ENCODE measurements at places on chromosomes 3 and 15.

DNA sequence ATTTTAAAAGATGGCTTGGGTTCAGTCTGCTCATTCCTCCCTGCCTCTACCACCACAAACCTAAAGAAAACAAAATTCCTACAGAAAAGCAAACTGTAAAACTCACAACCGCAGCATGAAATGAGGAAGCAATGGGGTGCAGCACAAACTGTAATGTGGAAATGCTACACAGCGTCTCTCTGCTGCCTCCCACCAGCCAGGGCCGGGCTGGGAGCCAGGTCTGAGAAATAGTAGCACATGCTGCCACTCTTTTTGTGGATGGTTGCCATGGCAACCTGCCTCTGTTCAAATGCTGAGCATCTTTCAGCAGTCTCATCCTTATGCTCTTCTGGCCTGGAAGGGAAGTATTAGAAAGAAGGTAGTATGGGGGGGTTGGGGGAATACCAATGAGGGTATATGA, 55.4 kb downstream of the EOMES start:
- DNase-seq = peak; percentile 53

DNA sequence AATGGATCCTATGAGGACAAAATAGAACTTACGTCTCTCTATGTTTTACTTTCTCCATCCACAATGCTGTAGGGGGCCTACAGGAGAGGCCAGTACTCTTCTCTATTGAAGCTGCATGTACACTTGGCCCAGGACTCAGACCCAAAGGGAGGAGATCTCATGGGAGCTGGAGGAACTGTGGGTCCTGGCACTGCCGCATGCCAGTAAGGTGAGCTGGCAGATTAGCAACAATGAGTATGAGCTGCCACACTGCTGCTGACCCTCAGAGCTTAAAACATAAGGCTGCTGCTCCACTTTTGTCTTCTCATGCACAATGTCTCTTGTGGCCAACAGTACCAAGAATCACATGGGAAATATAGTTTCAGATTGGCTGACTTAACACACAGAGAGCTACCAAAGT, 57.8 kb upstream of the TBC1D5 start:
- DNase-seq = no peak

DNA sequence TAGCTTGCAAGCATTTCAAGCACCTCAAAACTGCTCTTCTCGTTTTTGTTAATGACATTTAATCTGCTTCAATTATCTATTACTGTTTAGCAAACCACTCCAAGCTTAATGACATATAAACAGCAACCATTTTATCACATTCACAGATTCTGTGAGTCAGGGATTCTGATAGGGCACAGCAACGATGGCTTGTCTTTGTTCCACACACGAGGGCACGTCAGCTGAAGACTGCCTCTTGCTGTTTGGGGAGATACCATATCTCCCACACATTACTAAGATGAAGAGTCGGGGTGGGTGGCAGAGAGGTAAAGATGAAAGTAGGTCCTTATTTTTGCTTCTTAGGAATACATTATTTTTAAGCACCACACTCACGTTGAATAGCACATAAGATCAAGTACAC, 19.3 kb downstream of the CPOX start:
- no peak for DNase-seq

DNA sequence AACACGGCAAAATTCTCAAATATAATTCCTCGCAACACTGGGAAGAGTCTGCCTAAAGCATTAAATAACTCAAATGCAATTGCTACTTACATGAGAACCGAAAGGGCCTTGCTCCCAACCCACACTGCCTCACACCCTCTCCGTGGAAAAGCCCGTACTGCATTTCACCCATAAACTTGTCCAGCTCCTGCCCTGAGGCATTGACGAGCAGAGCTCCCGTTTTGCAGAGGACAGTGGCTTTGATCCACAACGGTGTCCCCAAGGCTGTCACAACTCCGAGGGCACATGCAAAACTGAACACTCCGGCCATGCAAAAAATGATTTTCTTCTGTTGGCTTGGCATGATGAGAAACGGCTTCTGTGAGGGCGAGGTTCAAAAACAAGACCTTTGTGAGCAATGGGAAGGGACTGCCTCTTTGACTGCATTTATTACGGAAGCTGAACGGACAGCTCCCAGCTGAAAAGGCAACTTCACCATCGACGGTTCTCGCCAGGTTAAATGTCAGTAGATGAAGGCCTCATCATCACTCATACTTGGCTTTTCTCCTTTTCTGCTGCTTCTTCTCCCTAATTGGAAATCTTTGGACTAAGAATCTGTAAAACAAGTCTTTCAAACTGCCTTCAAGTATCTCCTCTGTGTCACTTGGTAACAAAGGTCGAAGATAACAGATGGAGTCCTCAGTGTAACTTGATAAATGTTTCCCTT, at the start of gene CLRN1:
CLRN1 (minus strand) TSS at position 362 of the 706 bp plus-strand sequence; CDS start at position 343, 19 bp downstream.
- DNase-seq = no peak

DNA sequence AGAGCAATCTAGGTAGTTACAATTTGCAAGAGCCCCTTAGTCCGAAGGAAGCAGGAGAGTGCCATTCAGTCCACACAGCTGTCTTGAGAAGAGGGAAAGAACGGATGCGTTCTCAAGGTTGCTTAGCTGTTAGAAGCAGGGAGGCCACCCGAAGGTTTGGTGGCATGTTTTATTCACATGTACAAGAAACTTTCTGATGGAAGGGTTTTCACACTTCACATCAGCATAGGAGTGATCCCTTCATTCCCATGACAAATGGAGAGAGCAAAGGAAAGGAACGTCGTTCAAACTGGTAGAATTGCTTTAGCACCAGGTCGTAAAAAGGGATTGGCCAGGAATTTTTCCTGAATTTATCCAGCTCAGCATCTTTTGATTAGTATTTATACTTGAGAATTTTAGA, 53.5 kb downstream of the TRIM71 start:
- no peak for DNase-seq

GRCh38 chr3:146035366-146035765, 125.6 kb downstream of the PLOD2 start:
- DNase-seq = no peak

DNA sequence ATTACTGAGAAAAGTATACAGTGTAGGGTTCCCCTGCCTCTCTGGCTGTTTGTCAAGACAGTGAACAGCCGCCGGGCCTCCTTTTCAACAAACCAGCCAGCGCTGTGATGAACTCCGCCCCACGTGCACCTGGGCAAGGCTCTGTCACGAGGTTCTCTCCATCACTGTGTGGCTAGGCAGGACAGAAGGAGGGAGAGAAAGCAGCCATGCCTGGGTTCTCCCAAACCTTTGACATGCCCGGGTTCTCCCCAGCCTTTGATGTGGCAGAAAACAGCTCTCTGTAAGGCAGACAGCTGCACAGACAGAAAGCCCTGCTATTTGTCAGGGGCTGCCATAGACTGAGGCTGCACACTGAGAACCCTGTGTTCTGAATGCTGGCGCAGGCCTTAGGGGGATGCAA, 101.4 kb upstream of the TRPM1 start:
- no peak for DNase-seq

DNA sequence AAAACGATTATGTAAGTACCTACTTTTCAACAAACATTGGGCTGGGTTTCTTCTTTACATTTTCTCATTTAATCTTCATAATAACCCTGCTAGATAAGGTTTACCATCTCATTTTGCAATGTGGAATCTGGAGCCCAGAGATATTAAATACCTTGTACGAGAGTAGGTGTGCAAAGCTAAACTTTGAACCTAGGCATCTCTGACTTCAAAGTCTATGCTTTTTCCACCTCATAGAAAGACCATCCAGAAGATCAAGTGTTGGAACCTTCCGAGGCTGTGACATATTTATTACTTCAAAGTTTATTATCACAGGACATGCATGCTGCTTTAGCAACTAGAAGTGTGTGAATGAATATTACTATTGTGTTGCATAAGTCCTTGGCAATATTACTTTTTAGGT, 497.2 kb upstream of the TPRG1 start:
- no peak for DNase-seq

GRCh38 chr3:195508185-195508584, 34.9 kb downstream of the PPP1R2 start:
- peak; percentile 0 for DNase-seq

DNA sequence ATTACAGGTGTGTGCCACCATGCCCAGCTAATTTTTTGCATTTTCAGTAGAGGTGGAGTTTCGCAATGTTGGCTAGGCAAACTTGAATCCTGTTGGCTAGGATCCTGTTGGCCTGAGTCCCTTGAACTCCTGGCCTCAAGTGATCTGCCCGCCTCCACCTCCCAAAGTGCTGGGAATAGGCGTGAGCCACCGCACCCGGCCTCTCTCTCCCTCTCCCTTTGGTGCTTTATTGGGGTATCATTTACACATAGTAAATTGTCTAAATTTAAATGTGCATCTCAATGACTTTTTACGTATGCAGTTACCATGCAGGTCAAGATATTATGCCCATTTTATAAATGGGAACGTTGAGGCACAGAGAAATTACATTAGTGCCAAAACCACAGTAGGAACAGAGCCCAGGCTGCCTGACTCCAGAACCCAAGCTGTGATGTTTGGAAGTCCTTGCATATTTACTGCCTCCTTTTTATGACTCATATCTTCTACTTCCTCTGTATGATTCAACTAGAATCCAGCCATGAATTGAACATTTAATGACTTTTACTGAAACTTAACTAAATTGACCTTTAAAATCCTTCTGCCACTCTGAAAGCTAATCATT, 34.0 kb upstream of the RPP14 start:
- no peak for DNase-seq

DNA sequence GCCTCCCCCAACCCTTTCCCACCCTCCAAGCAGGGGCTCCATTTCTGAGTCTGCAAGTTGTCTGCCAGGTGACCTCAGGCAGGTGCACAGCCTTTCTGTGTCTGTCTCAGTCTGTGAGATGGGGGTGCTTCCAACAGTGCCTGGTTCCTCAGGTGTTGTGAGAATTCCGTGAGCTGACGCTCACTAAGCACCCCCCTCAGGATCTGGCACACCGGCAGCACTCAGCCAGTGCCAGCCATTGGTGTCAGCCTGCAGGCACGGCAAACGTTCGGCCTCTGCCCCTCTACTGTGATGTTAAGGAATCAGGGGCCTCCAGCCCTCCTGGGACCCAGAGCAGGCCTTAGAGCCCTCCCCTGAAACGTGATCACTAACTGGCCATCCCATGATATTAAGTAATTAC, 2.4 kb downstream of the KLF15 start:
- no peak for DNase-seq

- peak; percentile 98 for DNase-seq
Observed at GRCh38 chr3:196643201-196643749, 3.8 kb downstream of the NRROS start.

- no peak for DNase-seq
Observed at GRCh38 chr3:193921465-193921864, 214.5 kb upstream of the HES1 start.

DNA sequence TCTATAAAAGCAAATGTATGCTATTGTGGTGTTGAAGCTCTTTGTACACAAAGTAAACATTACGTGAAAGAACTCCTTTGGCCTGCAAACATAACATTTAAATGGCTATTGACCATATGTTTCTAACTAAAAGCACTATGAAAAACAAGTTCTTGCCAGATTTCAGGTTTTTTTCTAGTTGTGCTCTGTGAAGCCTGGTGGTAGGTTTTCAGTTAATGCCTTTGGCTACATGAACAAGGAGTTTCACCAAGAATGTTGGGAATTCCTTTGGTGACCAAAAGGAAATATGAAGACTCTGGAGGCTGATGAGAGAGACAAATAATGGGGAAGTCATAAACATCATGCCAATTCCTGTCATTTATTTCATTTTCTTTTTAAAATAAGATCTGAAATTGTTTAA, 66.0 kb downstream of the RBMS3 start:
- DNase-seq = no peak

GRCh38 chr15:80931721-80932512, 57.7 kb downstream of the MESD start:
- DNase-seq = no peak

- DNase-seq = no peak
Observed at GRCh38 chr3:159616234-159616825, 372.3 kb upstream of the IL12A start.
